Eye (tissue), 1 donor: ENCODE measurements at places on chromosomes 5 and 9.

- DNase-seq = peak; percentile 27
Observed at GRCh38 chr9:83536332-83536731, 1.9 kb downstream of the FRMD3 start.

- DNase-seq = no peak
Observed at GRCh38 chr9:109805050-109805449, 25.1 kb downstream of the PALM2AKAP2 start.

GRCh38 chr9:6681957-6682501, 36.5 kb upstream of the GLDC start:
- no peak for DNase-seq

DNA sequence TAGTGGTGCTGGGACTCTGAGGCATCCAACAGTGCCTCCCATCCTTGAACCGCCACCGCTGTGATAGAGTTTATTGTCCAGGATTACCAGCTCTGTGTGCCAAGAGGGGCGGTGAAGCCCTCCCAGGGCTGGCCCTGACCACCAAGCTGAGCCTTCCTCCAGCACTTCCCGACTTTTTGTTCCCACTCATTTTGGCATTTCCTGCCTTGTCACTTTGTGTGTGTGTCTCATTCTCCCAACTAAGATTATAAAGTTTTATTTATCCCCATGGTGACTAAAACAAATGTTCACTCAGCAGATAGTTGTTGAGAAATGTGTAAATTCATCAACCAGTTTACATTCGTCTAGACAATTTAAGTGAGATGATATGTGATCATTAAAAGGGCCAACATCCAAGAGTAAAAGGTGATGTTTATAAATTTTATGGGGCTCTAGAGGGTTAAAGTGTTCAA, 2.5 kb downstream of the F2R start:
- no peak for DNase-seq
